Upper lobe of left lung (tissue), 6 donors: ENCODE measurements at places on chromosomes 1 and 21. TPM values are rescaled to one million over a fixed set of nuclear protein-coding genes. Genes with fewer than 3 reads are reported as not detected.

Gene FALEC
- 4.2 TPM for total RNA-seq

Gene SUSD4
- 0.55 TPM for total RNA-seq

Gene KCNE1
- 11.9 TPM for total RNA-seq

Gene SYPL2
- 1.1 TPM for total RNA-seq

Gene SERTAD4
- total RNA-seq: 2.2 TPM

Gene ITGB3BP
- 9.1 TPM for total RNA-seq

Gene CYP4B1
- total RNA-seq: 640 TPM

Gene GPR3
- total RNA-seq: 0.39 TPM

Gene ATP1A4
- not detected for total RNA-seq

Gene GNL2
- 28.3 TPM for total RNA-seq

Gene ACOT11
- total RNA-seq: 6.8 TPM

Gene FAM20B
- 34.9 TPM for total RNA-seq

Gene CFHR5
- total RNA-seq: not detected

Gene JUN
- total RNA-seq: 226 TPM

Gene GPR37L1
- not detected for total RNA-seq

Gene GJB3
- not detected for total RNA-seq

Gene FCRLB
- total RNA-seq: 2.1 TPM

Gene AMPD1
- total RNA-seq: 0.26 TPM

Gene RIPPLY3
- total RNA-seq: 1.5 TPM

Gene SAMD13
- total RNA-seq: 1.0 TPM

Gene IVL
- not detected for total RNA-seq

Gene CCDC27
- total RNA-seq: not detected

Gene EPHA10
- 1.0 TPM for total RNA-seq

Gene CSF1
- 35.2 TPM for total RNA-seq

Gene PEX14
- 28.2 TPM for total RNA-seq
